Fibroblast of upper back skin (primary cell): ENCODE measurements at places on chromosomes 1 and 21.

DNA sequence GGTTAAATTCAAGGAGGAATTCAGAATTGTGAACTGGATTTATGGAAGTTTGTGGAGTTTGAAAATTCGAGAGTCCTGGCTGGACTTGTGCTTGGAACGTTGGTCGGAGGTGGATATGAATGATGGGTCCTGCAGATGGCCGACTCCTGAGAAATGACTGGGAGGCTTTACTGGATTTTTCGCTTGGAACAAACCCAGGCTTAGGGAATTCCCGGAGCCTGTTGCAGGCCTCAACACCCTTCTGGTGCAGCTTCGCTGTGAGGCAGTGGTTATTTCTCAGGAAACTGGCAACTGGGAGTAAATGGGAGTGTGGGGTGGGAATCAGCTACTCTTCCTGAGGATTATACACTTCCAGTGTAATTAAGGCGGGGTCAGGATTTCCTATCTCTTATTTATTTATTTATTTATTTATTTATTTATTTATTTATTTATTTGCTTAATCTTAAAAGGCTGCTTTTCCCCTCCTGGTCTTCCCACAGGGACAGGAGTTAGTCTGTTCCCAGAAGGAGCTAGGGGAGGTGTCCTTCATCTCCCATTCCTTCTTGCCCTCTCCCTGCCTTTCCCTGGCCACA, 21.1 kb downstream of the MAPKAPK2 start:
- DNase-seq, result peak; percentile 32

DNA sequence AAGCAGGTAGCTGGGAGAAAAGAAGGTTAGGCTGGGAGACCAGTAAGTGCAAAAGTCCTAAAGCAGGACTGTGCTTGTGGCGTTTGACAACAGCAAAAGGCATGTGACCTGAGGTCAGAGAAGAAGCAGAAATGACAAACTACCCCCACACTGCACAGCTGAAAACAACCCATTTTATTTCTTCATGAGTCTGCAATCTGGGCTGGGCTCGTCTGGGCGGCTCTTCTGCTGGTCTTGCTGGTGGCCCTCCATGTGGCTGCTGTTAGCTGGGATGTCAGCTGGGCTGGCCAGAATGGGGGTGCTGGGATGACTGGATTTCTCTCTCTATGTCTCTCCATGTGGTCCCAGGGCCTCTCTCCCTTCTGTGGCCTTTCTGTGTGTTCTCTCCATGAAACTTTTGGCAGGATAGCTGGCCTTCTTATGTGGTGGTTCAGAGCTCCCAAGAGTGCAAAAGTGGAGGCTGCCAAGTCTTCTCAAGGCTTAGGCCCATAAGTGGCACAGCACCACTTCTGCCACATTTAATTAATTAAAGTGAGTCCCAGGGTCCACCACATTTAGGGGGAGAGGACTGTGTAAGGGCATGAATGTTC, 128.6 kb downstream of the RIPK4 start:
- DNase-seq, result no peak

DNA sequence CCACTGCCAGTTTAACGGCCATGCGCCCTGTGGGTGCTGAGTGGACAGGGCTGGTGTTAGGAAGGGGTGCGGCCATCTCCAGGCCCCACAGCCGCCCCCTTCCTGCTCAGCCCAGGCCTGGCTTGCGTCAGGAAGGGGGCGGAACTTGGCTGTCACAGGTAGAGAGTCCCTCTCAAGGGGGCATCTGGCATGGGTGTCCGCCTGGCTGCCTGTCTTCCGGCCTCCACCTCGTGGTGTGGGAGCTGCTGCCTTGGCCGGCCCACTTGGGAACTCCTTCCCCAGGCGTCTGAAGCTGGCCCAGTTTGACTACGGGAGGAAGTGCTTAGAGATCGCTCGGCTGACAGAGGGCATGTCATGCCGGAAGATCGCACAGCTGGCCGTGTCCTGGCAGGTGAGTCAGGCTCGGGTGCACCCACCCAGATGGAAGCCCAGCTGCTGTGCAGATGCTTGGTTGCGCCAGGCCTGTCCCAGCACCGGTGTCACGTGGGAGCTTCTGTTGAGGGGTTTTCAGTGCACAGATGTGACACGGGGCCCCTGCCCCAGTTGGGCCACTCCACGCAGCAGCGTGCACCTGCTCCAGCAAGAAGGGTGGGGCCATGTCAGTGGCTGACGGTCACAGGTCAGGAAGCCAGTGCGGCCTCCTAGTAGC, 9.1 kb upstream of the ATAD3B start:
- DNase-seq, result peak; percentile 22

DNA sequence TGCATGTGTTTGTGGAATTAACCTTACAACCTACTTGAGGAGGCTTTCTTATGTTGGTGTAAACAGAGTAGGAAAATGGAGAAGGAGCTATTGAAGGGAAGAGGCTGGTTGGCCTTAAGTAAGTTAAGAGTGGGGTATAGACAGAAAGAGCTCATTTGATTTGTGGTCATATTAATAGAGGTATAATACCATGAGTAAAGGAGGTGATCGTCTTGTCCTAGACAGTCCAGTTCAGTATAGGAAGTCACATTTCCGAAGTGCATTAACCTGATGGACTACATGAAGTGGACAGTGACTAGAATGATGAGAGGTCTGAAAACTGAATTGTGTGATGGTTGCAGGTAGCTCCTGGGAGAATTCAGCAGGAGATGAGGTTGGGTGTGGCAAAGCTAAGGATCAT, 215.4 kb upstream of the ZC3H12A start:
- no peak for DNase-seq

- no peak for DNase-seq
Observed at GRCh38 chr1:110060034-110060661, 10.3 kb downstream of the ALX3 start.

DNA sequence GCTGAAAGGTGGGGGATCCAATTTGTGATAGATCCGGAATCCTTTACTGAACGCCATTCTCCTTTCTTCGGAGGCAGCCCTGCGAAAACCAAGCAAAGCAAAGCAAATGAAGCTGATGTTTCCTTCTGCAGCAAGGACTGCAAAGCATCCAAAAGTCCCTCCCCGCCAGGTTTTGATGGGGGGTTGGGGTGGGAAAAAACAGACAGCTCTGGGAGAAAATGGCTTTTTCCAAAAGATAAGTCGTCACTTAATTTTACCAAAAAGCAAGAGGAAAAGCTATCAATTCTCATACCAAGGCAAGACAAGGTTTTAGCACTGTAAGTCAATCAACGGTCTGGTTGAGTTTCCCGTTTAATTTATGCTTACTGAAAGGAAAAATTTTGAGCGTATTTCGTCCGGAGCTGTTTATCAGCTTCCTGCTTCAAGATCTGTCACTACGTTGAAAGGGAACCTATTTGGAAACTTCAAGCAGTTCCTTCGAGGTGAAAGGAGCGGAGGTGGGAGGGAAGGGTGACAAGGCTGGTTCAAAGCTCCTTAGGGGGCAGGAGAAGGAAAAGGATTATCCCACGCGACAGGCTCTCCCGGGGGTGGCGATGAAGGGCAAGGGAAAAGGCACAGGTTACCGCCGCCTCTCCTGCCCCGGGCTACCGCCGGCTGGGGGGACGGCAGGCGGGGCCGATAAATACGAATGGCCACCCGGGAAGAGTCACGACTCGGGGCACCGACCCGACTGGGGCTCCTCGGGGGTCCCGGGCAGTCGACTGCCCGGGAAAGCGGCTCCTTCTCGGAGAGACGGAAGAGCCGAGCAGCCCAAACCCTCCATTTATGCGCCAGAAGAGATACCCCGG, 750 bp downstream of the SYNJ1 start:
- no peak for DNase-seq

- peak; percentile 3 for DNase-seq
Observed at GRCh38 chr21:23963454-23963853, 1643.8 kb downstream of the MRPL39 start.

DNA sequence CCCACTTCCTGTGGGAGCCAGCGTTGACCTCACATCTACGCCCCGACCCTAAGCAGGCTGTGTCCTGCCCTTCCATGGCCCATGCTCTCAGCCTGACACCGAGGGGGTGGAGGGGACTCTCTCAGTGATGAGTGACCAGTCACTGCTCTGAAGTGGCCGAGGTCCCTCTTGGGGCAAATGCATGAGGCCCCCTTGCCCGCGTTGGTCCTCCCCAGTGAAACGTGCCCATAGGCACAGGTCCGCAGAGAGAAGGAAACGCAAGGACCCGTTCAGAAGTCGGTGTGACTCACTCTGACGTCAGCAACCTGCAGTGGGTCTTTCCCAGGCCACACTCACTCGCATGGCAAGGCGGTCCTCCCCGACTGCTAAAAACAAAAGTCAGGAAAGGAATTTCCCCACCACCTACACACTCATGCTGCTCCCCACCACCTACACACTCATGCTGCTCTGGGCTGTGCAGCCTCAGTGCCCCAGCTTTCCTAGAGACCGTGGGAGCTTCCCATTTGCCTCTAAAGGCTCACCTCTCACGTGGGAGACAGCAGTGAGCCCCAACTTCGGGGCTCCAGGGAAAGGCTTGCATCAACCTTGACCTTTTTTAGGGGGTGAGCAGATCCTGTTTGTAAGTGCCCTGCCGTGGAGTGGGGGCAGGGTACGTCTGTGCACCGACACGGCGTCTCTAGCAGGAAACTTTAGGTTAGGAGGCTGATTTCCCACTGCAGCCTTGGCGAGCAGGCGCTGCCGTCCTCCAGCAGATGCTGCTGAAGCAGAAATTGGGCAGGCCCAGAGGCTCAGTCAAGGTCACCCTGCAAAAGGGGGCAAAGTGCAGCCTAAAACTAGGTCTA, 11.4 kb downstream of the UBASH3A start:
- DNase-seq, result peak; percentile 13

DNA sequence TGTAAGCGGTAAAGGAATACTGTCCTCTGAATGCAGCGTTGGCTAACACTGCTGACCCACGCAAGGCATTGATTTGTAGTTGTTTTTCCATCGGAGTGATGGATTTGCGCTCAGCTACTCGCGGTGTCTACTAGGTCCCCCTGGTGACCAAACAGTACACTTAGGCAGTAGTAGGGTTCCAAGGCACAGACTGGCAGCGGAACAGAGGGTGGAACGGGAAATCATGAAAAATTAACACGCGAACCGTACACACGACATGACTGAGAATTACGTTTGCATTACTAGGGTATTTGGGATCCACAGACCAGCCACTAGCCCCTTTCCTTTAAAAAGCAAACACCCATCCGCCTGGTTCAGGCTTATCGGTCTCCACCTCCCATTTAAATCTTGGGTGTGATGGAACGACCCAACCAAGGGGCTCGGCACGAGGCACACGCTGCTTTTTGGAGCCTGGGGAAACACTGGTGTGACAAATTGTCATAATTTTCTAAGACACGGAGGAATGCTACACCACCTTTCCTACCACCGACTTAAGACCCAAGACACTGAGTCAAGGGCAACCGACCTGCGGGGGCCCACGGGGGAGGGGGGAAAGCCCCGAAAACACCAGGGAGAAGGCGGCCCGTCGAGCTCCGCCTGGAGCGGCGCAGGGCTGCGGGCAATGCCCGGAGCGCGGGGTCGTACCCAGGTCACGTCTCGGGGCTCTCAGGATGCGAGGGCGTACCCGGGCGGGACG, 699 bp downstream of the DIPK1A start:
- DNase-seq, result peak; percentile 79

- no peak for DNase-seq
Observed at GRCh38 chr21:42321231-42321630, 6.0 kb upstream of the TFF3 start.

GRCh38 chr1:173062150-173062938, 11.6 kb upstream of the TNFSF18 start:
- DNase-seq, result peak; percentile 89

DNA sequence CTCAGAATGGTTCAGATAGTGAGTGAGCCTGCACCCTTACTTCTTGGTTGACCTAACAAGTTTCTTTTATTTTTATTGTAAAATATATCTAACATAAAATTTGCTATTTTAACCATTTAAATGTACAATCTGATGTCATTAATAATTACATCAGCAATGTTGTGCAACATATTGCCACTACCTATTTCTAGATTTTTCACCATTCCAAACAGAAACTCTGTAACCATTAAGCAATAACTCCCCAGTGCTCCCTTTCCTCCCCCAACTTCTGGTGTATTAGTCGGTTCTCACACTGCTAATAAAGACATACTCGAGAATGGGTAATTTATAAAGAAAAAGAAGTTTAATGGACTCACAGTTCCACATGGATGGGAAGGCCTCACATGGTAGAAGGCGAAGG, 76.2 kb upstream of the TENT5C start:
- no peak for DNase-seq

- peak; percentile 21 for DNase-seq
Observed at GRCh38 chr1:107548276-107548675, 407.4 kb downstream of the NTNG1 start.

DNA sequence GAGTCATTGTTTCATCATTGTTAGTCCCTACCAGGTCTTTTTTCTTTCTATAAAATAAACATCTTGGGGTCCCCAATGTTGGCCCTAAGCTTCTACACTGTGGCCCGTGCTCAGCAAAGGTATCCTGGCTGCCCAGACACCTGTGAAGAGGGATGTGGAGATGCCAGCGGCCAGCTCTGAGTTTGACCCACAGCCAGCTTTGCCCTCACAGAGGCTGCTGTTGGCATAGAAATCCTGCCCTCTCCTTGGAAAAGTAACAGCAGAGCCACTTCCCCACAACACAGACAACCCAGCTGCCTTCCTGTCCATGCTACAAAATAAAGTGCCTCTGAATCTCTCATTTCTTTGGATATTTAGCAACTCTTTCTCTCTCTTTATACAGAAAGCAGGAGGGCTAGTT, 6.0 kb downstream of the TRIM62 start:
- DNase-seq, result no peak

GRCh38 chr21:36735724-36736320, 36.9 kb downstream of the SIM2 start:
- DNase-seq, result no peak

- DNase-seq, result no peak
Observed at GRCh38 chr1:84971957-84972356, 25.0 kb downstream of the MCOLN2 start.

- peak; percentile 78 for DNase-seq
Observed at GRCh38 chr1:218463194-218464156, 118.3 kb downstream of the TGFB2 start.

GRCh38 chr1:110207831-110208230, 2.3 kb upstream of the KCNC4 start:
- DNase-seq, result peak; percentile 40

DNA sequence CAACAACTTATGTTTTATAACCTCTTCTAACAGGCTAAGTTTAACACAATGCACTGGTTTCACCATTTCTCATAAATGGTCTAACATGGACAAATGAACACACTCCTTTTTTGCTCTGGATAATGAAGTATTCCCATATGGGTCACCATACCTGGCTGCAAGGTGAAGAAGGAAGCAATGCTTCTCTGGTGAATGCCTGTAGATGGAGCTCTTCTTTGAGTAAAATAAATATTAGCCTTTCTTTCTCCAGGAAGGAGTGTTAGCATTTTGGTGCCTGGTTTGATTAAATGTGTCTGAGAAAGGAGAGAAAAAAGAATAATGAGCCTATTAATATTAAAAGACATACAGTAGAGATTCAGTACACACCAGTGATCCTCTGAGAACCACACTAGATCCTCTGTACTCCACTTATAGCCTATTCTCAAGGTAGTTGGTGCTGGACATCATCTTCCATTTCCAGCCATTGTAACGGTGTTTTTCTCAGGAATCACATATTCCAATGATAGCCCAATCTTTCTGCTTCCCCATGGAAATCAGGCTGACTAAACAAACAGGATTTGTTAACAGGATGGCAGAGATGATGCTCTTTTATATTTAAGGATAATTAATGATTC, 17.6 kb downstream of the MTFR1L start:
- no peak for DNase-seq

- no peak for DNase-seq
Observed at GRCh38 chr21:32370998-32371766, 21.6 kb downstream of the URB1 start.
